HS-5 (cell line): ENCODE measurements at places on chromosomes 1 and 21.

- DNase-seq = no peak
Observed at GRCh38 chr1:40751802-40752201, 31.8 kb upstream of the KCNQ4 start.

DNA sequence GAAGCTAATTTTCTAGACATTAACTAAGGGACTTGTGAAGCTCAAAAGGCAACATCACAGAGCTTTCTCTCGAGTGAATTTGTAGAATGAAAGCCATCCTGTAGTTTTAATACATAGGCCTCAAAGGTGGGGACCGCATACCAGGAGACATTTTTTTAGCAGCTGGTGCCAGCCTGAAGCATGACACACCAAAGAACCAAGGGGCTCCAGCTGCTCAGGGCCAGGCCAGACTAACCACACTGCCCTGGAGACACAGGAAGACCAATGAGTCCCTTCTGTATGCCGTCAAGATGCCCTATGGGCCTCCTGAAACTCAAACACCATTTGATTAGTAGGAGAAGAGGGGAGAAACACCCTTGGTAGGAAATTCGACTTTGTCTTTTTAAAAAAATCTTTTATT, 113.9 kb upstream of the CACNA1E start:
- DNase-seq = no peak

GRCh38 chr1:108685529-108685928, 6.6 kb upstream of the PRPF38B start:
- DNase-seq = no peak

GRCh38 chr1:162988869-162989268, 80.3 kb upstream of the RGS4 start:
- DNase-seq = no peak

DNA sequence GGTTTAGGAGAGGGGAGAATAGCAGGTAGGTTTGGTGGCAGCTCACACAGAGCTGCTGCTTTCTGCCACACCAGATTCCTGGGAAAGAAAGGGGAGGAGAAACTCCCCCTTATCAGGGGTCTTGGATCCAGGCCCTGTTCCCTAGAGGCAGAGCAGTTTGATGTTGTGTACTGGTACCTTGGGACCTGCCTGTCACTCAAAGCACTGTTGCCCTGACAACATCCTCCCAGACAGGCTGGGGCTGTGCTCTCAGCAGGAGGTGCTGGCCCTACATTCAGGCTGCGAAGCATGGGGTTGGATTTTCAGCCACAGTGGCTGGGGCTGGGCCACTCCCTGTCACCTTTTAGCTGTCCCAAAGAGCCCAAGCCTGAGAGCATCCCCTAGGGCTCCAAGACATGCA, 188.0 kb downstream of the GRIK3 start:
- no peak for DNase-seq

GRCh38 chr1:150281758-150282557, at the start of gene CIART:
CIART (plus strand) TSS chr1:150282554; CDS start chr1:150283268, 714 bp downstream.
- DNase-seq = peak; percentile 97

DNA sequence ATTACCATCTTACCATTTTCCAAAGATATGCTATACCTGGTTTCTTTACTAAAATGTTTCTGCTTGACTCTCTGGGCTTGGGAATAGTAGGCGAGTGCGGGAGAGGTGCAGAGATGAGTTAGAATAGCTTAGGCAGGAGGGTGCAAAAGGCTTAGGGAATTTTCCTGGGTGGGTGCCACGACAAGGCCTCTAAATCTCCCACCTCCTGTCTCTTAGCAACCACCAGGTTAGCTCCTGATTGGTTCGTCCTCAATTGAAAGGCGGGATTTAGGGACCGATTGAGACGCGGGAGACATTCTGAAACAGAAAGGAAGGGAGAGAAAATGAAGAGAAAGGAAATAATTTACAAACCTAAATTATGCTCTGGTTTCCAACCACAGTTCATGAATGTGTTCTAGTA, 3.1 kb downstream of the ACKR1 start:
- no peak for DNase-seq

GRCh38 chr1:222357252-222357651, 190.7 kb downstream of the HHIPL2 start:
- no peak for DNase-seq

- DNase-seq = no peak
Observed at GRCh38 chr1:205441716-205442050, 14.2 kb downstream of the BLACAT1 start.

- DNase-seq = no peak
Observed at GRCh38 chr1:16091296-16091695, 17.8 kb upstream of the FAM131C start.

GRCh38 chr1:156591181-156591431, 470 bp upstream of the NAXE start:
- no peak for DNase-seq

DNA sequence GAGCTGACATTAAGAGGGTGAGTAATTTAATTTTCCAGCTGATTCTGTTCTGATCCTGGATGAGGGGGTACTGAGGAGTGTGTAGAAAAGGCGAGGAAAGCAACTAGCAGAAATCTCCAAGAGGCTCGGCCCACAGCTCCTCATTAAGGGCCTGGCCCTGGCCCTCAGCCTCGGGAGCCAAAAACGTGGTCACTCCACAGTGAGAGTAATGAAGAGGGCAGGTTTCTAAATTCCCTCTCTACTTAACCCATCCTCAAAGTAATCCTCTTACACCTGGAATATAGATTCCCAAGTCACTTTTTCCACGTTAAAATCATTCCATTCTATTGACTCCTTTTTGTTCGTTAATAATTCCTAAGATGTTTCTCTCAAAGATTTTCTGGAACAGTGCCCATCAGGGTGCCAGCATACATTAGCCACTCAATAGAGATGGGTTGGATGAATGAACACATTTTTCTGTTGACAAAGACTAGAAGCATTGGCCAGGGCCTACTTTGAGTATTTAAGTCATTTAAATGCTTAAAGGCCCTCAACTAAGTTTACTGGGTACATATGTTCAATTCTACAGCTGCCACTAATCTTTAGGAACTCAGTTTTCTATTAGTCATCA, 1.1 kb upstream of the COL11A1 start:
- no peak for DNase-seq
